Bladder microvascular endothelial cell (primary cell): ENCODE measurements at places on chromosomes 16 and 17. TPM values are rescaled to one million over a fixed set of nuclear protein-coding genes. Genes with fewer than 3 reads are reported as not detected.

Gene TRAP1
- total RNA-seq, result 44.0 and 56.8 TPM in 2 replicates

Gene PKMYT1
- 5.0 and 6.6 TPM in 2 replicates for total RNA-seq

Gene ZNF469
- total RNA-seq, result 0.32 and 0.82 TPM in 2 replicates

Gene OR1A1
- total RNA-seq, result under 0.01 TPM in 1 of 2 replicates, not detected in the other

Gene CCT6B
- 0.16 and 0.25 TPM in 2 replicates for total RNA-seq
